Fibroblast of skin of left quadriceps (primary cell): ENCODE measurements at places on chromosomes 7 and 10.

GRCh38 chr10:81961451-81962184, 86.6 kb downstream of the NRG3 start:
- no peak for DNase-seq

DNA sequence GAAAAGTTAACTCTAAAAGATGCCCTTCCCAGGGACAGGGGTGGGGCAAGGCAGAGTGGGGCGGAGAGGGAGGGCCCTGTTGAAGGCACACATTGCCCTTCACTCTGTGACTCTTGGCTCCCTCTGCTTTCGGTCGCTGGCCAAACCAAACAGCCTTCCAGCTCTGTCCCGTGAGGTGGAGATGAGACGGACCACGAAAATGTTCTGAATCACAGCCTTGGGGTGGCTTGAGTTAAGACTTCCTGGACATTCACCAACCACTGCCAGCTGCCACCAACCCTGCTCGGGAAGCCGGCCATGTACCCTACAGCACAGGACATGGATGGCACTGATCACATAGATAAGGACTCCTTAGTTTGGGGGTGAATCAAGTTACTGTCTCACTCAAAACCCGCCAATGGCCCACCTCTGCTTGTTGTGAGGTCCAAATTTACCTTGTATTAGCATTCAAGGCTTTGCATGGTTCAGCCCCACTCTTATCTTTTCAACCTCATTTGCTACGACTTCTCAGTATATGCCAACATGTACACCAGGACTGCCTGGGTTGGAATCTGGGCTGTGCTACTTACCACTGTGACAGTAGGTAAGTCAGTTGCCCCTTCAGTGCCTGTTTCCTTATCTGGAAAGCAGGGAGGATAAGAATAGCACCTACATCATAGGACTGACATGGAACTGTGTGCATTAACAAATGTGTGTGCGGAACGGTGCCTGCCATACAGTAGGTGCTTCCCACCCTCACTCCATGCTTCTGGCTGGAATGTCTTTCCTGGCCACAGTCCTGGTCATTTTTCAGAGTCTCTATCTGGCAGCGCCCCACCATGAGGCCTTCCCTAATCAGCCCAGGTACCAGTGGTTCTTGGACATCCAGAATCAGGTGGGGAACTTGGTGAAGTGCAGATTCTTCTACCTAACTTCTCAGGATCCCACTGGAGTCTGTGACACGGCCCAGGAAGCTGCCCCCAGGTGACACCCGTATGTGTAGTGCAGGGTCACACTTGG, 28.0 kb downstream of the ITPRIP start:
- no peak for DNase-seq

GRCh38 chr10:44300666-44301649, 83.9 kb downstream of the CXCL12 start:
- peak; percentile 91 for DNase-seq

DNA sequence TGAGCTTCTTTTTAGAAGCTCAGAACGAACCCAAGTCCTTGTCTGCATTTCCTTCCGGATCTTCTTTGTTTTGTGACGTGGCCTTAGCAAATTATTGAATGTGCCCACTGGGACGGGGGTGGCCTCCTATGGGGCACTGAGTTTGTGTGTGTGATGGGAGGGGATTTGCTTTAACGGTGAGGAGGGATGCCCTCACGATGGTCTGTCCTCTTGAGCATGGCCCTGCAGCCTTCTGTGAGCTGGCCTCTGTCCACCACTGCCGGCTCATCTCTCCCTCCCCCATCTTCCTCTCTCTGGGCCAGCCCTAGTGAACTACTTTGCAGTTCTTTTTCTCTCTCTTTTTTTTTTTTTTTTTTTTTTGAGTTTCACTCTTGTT, 62.9 kb upstream of the MKRN1 start:
- no peak for DNase-seq

DNA sequence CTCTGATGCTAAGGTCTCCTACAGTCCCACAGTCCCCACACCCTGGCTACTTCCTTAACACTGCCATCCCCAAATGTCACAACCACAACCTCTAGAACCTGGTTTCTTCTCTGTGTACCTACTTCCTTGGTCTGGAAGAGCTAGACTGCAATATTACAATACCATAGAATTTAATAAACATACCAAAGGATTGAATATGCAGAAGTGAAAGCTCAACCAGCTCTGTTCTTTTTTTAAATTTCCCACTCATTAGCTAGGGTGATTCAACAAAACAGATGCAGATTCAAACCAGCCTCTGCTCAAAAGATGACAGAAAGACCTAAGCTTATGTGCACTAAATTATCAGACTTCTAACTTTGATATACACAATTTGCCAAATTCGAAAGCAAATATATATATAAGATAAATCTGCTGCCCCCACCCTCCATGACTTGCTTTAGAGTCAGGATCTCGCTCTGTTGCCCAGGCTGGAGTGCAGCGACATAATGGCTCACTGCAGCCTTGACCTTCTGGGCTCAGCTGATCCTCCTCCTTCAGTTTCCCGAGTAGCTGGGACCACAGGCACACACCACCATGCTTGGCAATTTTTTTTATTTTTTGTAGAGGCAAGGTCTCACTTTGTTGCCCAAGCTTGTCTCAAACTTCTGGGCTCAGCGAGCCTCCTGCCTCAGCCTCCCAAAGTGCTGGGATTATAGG, 212.6 kb downstream of the CHCHD3 start:
- DNase-seq, result no peak

DNA sequence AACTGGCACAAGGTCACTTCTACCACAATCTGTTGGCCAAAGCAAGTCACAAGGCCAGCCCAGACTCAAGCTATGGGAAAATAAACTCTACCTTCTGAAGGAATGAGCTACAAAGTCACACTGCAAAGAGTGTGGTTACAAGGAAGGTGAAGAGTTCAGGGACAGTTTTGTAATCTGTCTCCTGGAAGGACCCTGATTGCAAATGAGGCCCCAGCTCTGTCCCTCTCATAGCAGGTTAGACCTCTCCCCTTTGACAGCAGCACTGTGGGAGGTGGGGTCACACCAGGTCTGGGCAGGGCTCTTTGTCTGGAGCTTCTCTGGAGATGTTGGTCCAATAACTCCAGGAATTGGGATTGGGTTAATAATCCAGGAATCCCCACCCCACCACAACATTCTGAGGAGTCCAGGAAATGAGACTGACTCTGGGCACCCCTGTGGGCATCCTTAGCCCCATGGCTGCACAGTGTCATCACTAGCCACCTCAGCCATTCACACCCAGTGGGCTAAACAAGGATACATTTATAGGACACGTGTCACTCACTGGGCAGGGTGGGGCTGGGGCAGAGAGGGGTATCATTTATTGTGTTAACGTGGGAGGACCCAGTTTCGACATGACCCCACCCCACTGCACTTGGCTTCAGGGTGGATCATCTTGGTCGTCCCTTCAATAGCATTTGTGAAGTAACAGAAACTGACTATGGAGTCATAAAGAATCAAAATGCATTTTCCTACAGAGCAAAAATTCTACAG, 23.7 kb upstream of the C10orf105 start:
- DNase-seq, result no peak

DNA sequence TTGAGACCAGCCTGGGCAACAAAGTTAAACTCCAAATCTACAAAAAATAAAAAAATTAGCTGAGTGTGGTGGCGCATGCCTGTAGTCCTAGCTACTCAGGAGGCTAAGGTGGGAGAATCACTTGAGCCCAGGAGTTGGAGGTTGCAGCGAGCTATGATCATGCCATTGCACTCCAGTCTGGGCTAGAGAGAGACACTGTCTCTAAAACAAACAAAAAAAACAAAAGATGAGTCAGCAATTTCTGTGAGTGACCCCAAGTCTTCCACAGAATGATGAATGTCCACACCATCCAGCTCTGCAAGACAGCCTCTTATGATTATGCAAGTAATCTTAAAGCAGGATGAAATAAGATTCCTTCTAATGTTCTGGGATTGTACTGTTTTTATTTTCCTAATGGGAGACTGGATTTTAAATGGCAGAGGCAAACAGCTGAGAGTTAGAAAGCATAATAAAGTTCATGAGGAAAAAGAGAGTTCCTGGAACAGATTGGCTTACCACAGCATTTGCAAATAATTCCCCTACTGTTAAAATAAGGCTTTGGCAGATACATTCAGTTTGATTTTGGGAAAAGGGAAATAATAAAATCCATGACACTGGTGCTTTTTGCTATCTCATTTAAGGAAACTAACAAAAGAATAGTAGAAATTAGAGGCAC, 18.9 kb upstream of the PRKAR2B start:
- no peak for DNase-seq

GRCh38 chr7:156929789-156930539, 19.5 kb upstream of the NOM1 start:
- no peak for DNase-seq

DNA sequence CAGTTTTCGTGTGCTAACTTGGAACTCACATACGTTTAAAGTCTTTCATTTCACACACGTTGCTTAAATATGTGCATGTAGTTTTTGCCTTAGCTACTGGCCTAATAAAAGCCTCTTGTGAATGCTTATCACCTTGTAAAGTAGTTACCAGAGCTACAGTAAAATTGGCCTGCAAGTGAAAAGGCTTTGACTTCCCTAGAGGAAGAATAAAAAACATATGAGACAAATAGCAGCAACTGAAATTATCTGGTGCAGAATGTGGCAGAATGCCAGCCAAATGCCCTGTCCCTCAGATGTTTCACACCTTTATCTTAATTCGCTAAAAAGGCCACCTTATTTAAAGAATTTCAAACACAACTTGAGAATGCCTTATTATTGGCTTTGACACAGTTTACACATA, 28.1 kb upstream of the RPA3 start:
- no peak for DNase-seq

- no peak for DNase-seq
Measured at GRCh38 chr7:30420662-30421061, 57.9 kb downstream of the NOD1 start.

DNA sequence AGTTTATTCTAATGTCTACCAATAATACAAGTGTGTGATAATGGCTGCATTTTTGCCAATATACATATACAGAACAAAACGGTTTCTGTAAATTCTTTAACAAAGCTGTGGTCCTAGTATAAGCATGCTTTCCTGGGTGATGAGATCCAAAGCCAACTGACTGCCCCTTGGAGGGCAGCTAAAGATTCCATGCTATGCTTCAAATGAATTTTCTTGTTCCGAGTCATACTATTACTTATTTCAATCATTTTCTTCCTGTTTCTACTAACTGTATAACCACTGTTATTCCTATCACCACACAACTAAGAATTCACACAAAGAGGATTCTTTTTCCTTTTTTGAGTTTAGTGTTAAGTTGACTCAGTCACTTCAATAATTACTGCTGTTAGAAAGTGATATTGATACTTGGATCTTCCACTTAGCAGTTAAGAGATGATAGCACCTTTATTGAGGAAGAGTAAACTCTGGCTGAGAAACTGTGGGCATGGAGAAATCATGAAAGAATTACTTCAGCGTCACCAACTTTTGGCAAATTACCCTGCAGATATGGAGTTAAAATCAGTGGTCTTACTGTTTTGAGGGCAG, 197.5 kb downstream of the ARL4A start:
- no peak for DNase-seq

GRCh38 chr7:1197997-1198625, 34.6 kb upstream of the UNCX start:
- peak; percentile 59 for DNase-seq

DNA sequence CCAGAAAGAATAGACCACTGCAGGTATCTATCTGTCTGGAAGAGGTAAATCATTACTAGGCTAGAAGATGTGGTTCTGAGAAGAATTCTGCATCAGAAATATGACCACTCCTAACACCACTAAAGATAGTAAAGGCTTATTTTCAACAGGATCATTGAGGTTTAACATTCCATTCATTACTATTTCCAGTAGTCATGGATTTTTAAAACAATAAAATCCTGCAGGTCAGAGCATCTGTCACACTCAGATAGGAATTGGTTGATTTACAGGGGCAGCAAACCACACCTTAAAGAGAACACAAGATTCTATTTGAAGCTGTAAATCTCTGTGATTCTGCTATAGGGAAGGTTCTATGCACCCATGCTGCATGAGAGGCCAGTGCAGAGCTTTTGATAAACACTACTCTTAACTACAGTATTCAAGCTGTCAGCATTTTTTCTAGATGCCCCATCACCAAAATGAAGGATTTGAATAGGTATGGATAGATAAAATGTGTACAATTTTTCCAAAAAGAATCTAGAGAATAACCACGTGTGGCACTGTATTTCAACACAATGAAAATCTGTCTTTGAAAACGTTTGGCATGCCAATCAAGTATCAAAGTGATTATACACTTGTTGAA, 14.6 kb downstream of the LRRC17 start:
- peak; percentile 37 for DNase-seq

DNA sequence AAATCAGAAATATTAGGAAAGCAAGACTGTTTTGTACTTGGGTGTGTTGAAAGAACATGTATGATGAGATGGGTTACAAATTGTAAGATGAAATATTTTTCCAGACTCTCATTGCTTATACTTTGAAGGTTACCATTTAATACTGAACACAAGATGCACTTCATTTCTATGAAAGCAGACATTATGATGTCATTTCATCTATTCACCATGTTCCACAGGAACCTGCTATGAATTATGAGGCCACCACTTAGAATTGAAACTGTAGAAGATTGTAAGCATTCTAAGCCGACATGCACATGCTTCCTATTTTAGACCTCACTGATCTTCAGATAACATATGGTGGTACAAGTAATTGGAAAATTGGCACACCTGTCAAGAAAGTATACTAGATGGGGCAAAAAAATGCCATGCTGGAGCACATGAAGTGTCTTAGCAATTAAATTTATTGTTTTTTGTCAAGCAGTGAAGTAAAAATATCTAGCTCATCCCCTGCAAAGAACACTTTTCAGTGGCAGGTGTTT, 195.0 kb downstream of the PHF14 start:
- DNase-seq, result no peak

DNA sequence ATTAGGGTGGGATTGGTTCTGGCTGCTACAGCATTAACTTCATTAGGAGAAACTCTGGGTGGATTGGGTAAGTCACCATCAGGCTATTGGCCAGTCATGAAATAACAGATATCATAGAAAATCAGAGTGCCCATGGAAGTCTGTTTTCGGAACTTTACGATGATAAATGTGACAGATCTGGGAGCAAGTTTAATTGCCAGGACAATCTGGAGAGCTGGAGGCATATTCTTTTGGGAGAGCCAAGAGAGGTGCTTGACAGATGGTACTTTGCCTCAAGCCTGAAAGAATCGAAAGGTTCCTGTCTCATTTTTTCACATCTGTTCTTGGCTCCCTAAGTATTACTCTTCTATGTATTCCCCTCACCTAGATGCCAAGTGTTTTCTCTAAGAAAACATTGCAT, 369.9 kb downstream of the CNTNAP2 start:
- DNase-seq, result no peak

- no peak for DNase-seq
Measured at GRCh38 chr7:136496551-136496950, 371.9 kb upstream of the CHRM2 start.

DNA sequence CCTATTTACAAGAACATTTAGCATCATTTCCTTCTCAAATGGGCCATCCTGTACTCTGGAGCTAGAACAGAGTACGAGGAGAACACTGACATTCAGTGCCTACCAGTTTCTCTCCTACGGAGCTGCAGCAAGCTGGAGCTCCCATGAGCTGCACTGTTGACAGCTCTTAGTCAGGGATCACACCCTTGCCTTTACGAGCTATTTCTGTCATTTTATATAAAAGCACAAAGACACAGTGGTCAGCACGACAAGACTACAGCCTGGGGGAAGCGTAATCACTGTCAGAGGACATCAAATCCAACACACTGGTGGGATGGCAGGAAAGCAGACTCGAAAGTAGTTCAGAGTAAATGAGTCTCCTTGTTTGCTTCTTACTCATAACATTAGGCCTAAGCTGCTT, 2.7 kb downstream of the CDCA7L start:
- DNase-seq, result no peak
